ENCODE measurements at places on chromosomes 5 and 9.

- no peak for DNase-seq
These were observed 12.5 kb upstream of the MAMDC2 start for GRCh38 chr9:70031141-70031545.

DNA sequence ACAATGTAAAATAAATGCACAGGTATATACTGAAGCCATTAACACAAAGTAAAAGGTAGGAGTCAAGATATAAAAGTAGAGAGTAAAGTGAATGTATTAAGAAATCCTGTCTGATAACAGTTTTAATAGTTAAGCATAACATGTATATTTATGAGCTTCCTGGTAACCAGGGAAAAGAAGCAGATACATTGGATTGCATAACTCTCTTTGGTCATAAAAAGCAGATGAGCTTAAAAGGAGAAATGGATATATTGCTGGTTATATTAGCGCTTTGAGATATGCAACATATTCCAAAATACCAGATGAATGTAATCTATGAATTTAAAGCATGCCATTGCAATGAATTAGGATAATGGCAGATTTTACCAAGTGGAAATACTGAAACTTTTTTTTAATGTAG, 6.2 kb upstream of the TNFSF8 start:
- DNase-seq, result no peak

DNA sequence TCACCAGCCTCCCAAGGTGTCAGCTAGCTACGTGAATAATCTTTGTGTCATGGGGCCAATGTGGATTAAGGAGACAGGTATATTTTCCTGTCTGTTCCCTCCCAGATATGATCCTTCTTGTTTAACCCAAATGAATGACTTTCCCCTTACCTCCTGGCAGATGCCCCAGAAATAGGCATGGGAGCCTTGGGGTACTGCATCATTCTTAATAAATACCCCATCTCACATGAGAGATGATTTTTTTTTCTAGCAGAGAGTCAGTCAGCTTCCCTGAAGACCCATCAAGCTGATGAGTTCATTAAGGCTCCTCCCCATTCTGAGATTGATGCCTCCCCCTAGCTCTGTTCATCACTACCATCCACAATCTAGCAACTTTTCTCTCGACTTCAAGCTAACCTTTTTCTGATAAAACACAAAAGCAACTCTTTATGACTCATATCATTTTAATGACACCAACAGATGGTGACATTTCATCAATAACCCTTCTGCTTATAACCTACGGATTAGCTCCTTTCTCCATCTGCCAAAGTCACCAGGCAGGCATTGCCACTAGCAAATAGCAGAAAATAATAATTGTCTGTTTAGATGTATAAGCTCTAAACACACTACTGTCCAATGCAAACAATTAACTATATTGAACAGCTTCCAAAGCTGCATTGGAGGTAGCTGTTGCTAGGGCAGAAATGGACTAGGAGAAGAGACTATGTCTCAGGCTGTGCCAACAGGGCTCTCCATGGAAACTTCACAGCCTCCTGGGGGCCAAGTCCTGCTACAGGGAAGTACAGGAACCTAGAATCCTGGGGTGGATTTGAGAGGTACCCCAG, 143.7 kb downstream of the ACER2 start:
- no peak for DNase-seq

GRCh38 chr5:172113036-172113435, 75.0 kb downstream of the STK10 start:
- peak; percentile 91 for DNase-seq

- DNase-seq, result no peak
These were observed 373 bp upstream of the PHYKPL start for GRCh38 chr5:178232920-178233429.

DNA sequence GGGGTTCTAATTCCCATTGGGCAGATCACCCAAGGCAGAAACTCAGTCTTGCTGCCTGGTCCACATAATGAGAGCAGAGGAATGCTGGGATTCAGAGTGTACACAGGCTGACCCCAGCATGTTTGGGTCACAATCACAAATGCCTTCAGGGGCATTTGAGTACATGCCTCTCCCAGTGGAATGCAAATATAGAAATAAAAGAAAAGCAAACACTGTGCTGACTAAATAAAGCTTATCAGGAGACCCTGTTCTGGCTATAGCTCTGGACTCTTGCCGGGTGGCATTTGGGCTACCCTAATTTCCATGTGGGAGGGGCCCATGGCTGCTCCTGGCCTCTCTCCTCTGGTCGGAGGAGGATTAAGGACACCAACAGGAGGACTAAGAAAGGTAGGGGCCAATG, 121.4 kb downstream of the DOCK8 start:
- no peak for DNase-seq

- DNase-seq, result no peak
These were observed 264.7 kb upstream of the NR4A3 start for GRCh38 chr9:99556998-99557397.

DNA sequence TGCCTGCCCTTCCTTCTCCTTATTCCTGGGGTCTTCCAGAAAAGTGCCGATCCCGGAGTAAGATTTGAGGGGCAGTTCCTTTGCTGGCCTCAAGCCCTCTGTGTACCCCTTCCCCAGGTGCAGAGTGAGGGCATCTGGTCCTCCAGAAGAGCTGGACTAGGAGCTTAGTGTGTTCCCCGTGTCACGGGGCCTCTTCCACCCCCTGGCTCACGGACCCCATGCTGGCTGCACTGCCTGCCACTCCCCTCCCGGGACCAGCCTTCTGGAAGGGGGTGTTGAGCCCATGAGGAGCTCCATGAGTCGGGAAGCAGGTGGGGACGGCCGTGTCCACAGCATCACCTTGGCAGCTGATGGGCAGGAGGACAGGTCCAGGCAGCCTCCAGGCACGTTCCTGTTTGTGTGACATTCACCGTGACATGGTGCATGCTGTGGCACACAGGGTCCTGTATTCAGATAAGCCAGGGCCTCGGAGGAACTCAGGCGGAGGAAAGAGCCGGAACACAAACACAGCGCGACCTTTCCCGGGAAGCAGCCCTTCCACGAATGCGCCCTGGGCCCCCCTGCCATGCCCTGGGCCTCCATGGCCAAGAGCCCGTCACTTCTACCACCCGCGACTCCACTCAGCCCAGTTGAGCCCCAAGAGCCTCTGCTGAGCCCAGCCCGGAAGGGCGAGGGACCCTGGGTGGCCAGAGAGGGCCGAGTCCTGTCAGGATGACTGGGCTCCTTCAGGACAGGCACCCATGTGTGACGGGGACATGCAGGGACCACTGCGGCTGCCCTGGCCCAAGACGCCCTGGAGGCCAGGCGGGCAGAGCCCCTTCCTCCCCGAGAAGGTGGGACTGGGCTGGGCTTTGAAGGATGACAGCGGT, 5.9 kb upstream of the LCN1 start:
- no peak for DNase-seq

- DNase-seq, result peak; percentile 19
These were observed 34.4 kb upstream of the SLC6A3 start for GRCh38 chr5:1479581-1480188.

DNA sequence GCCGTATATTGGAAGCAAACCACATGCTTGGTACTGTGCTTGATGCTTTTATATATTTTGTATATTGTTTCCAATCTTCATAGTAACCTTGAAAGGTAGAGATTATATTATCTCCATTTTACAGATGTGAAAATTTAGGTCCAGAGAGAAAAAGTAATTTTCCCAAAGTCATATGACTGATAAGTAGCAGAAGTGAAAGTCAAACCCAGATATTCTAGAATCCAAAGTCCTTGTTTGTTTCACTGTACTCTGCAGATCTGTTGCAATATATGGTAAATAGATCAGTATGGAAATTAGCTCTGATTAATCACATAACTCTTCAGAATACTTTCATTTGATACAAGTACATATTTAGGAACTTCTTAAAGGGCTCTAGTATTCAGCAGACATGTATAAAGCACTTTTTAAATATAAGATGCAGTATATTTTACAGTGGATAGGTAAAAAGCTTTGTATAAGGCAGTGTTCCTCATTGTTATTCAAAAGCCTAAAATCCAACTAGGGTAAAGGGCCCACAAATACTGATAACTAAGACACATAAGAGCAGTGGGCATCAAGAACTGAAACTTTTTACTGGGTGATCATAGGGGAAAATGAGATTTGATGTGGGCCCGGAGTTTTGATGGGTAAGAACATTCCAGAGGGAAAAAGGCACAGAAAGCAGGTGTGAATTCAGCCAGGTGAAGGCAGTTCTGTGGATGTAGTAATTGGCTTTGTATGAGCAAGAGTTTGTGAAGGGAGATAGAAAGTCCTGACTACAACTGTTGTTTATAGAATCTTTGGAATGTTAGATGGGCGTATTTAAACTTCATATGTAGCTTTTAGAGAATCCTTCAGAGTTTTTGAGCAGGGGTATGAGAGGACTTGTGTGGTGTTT, 25.0 kb downstream of the NDFIP1 start:
- DNase-seq, result no peak

DNA sequence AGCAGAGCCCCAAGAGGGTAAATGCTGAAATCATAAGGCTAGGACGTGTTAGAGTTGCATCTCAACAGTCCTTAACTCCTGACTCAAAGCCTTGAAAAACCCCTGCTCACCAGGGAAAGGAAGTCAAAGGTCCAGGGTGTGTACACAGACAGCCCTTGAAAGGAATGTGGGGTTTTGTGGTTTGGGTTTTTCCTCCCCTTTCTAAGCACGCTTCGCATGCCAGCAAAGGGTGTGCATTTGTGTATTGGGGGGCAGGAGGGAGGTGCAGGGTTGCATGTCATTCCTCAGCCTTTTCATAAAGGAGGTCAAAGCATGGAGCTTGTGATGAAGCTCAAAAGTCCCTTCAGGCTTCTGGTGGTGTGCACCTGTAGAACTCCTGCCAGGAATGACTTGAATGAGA, 17.3 kb upstream of the XPA start:
- no peak for DNase-seq

- DNase-seq, result peak; percentile 36
These were observed 681 bp downstream of the MAN2A1 start for GRCh38 chr5:109690242-109690974.

DNA sequence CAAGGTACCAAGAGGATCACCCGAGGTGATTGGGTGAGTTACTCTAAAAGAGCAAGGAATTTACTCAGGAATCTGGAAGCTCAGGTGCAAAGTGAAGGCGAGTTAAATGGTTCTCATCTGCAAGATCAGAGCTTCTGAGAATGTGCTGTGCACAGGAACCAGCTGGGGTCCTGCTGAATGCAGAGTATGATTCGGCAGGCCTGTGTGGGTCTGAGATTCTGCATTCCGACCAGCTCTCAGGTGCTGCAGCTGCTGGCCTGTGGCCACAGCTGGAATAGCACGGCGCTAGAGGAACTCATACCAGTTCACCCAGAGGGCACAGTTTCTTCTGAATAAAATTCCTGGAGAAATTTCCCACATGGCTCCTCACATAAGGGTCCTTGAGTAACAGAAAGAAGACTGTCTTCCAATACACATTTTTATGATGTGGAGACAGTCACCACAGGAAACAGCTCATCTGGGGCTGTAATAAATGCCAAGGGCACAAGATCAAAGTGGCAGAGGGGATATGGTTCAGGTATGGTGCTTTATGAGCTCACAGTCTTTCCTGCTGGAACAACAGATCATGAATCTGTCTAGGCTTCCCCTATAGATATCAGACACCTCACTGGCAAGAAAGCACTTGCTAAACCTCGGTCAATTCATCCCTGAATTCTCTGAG, 83.9 kb downstream of the PTPN3 start:
- DNase-seq, result no peak

DNA sequence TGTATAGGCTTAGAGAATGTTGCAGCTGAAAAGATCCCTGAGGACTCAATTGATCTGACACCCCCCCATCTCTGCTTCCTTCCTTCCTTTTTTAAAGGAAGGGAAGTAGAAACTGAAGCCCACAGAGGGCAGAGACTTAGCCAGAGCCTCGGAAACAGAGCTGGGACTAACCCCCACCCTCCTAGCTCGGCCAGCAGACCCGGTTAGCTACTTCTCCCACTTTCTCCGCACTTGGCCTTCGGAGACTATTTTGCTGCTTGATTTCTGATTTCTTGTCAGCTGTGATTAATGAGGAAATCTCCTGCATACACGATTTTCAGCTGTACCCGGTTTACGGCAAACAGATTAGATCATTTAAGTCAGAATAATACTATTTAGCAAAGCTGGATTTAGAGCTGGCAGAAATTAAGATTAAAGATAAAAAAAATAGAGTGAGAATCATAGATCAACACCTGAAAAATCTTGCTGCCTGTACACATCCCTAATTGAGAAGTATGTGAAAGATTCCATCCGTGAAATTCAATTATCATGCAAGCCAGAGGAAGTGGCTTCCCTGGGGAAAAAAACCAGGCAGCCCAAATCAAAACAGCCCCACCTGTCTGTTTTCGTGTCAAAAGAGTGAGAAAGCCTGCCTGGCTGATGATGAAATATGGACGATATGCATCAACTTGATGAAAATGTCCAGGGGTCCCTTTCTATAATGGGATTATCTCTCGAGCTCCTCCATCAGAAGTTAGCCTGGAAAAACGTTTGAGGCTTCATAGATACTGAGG, 159.5 kb upstream of the SHB start:
- no peak for DNase-seq

DNA sequence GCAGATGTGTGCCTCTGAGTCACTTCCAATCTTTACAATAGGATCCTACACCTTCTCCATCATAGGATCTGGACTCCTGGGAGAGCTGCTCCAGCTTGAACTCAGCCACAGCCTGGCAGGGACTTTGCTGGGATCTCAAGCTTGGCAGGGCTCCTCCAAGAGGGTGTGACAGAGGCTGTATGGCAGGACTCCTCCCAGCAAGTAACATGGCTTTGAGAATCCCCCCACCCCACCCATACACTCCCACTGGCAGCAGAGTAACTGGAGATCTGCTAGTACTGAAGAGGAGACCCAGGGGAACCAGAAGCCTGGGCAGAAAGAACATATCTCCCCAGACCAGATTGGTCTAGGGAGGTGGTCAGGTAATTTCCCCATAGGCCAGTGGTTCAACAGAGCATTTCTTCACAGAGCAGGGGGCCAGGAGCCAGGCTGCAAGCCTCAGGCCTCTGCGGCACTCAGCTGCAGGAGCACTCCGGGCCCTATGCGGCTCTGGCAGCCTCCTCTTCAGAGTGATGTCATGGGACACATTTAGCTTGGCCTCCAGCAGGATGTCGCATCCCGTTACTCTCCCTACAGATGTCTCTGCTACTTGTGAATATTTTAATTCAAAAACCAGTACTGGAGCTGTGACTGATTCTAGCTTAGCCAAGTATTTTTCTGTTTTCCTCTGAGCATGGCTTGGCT, 1.7 kb upstream of the ACSL6 start:
- DNase-seq, result no peak

GRCh38 chr5:89080467-89081116, 197.6 kb upstream of the MEF2C start:
- no peak for DNase-seq

GRCh38 chr9:133592731-133593409, 16.3 kb downstream of the FAM163B start:
- DNase-seq, result no peak

- DNase-seq, result no peak
These were observed 105.5 kb upstream of the PITX1 start for GRCh38 chr5:135139381-135140134.

DNA sequence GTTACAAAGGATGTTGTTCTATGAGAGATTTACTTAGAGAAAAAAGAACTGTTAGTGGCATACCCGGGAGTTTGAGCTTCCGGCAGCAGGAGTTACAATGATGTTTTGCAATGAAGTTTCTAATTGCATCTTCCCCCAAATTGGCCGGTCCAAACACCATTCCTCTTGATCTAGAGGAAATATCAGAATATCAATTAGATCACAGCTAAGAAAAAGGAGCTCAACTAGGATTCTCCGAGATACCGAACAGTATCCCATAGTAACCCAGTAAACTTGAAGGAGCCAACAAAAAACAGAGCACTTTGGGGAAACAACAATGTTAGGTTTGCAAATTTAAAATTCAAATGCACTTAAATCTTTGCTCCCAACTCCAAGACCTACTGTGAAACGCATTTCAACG, 159.5 kb downstream of the TRPM6 start:
- DNase-seq, result no peak

GRCh38 chr9:122286764-122287163, 22.1 kb downstream of the MRRF start:
- DNase-seq, result no peak
